DMS79 treated with DMSO at 0.1 percent for 48 hours (cell line): ENCODE measurements at places on chromosomes 1 and 21.

DNA sequence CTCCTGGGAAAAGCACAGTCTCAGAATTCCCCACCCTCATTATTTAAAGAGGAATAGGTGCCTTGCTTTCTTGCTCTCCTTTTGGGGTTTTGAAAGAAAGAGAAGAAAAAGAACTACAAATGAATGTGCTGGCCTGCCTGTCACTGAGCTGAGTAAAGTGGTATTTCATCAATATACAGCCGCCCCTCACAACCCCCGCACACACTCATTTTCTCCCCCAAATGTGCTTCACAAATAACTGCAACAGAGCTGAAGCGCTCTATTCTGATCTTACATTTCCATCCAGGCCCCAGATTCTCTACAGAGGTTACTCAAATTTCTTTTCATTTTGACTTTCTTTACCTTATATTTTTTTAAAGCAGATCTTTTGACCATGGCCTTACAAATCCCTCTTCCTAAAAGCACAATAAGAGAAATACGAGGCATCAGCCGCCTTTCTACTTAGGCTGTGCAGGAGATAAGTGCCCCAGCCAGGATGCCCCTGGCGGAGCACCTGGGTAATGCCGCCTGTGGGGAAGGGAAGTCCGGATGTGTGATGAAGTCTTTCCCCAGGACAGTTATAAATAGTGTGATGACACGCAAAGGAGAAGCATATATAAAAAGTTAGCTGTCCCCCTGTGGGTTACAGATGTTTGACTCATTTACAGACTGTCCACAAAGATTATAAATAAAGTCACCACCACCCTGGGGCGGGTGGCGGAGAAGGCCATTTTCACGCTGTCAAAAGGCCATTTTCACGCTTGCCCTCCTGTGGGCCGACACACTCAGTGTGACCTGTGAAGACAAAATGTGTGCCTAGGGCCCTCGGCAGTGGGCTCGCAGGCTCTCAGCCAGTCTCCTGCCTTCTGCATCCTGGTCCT lies 6.5 kb downstream of the KCNN3 start:
- no peak for DNase-seq

- DNase-seq = no peak
Observed at GRCh38 chr1:108505763-108506070, 54.2 kb upstream of the EEIG2 start.

DNA sequence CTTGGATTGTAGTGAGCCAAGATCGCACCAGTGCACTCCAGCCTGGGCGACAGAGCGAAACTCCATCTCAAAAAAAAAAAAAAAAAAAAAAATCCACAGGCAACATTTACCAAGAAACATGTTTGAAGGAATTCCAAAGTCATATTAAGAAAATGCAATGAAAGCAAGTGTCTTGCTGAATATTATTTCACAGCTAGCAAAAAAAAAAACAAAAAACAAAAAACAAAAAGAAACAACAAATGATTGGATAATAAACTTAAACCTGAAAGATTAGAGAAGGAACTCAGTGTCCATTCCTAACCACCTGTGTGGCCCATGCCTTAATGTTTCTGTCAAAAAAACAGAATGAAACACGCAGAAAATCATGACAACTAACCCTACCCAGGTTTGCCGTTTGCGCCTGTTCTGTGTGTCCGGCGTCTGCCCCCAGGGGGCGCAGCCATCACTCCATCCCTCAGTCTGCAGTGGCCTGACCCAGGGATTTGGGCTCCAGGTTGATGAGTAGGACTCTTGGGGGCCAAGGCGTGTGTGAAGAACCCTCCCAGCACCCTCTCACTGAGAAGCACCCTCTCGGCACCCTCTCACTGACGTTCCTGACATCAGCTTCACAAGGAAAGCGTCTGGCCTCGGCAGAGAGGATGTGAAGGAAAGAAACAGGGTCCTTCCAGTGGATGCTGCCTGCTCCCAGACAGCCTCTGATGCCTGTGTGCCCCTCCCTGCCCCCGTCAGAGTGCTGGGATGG lies 19.2 kb upstream of the PTTG1IP start:
- peak; percentile 21 for DNase-seq

GRCh38 chr1:70153739-70154138 lies 51.6 kb downstream of the LRRC40 start:
- no peak for DNase-seq

DNA sequence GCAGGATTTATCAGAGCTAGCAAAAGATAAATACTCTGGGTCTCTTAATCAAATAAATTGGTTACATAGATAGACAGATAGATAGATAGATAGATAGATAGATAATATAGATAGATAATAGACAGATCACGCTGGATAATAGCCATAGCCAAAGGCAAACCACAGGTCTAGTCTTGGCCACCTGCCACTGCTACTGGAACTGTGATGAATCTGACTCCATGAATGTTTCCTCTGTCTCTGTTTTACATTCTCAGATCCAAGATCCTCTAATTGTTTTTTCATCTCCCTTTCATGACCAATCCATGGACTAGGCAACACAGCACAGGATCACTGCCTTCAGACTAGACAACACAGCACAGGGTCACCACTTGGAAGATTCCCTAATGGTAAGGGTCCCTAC lies 444.7 kb upstream of the NFIA start:
- DNase-seq = no peak

DNA sequence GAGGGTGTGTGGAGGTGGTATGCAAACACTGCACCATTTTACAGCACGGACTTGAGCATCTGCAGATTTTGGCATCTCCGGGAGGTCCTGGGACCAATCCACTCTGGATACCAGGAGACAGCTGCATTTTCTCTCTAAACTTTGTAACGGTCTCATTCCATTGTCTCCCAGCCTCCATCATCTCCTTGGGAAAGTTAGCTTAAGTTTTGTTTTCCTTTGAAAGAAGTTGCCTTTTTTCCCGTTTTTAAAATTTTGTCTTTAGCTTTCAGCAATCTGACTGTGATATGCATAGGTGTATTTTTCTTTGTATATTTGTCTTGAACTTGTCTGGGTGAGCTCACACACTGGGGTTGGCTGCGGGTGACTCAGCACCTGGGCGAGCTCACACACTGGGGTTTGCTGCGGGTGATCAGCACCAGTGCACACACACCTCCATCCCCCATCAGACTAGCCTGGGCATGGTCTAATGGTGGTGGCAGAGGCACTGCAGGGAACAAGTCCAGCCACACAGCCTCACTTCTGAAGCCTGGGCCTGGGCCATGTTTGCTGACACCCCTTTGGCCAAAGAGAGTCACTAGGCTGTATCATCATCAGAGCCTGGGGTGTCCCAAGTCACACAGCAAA lies 32.1 kb upstream of the COL18A1 start:
- DNase-seq = no peak

DNA sequence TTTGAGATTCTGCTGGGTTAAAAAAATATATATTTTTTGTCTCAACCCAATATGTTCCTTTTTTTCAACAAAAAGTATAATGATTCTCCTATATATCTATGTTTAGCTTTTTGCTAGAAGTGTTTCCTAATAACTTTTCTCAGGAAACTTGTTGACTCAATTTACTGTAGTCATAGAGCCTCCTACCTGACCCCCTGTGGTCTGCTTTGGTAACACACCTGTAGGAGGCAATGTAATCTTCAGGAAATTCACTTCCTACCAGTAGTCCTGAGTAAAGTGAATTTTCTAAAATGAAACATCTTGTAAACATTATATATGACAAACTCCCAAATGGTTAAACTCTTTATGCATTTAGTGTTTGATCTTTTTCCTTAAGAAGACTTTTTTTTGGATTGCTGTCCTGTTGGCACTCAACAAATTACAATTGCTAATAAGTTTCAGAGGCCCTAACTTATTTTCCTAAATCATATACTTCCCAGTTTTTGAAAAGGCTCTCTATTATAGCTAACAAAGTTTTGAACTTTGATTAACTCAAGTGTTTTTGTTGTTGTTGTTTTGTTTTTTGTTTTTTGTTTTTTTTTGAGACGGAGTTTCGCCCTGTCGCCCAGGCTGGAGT lies 118.3 kb downstream of the OLFML2B start:
- DNase-seq = no peak
